COLO829 (cell line): ENCODE measurements at places on chromosomes 6 and 20.

GRCh38 chr6:31210123-31210522, 39.6 kb upstream of the POU5F1 start:
- DNase-seq: no peak

GRCh38 chr6:2857580-2858337, 16.1 kb upstream of the SERPINB1 start:
- peak; percentile 50 for DNase-seq

DNA sequence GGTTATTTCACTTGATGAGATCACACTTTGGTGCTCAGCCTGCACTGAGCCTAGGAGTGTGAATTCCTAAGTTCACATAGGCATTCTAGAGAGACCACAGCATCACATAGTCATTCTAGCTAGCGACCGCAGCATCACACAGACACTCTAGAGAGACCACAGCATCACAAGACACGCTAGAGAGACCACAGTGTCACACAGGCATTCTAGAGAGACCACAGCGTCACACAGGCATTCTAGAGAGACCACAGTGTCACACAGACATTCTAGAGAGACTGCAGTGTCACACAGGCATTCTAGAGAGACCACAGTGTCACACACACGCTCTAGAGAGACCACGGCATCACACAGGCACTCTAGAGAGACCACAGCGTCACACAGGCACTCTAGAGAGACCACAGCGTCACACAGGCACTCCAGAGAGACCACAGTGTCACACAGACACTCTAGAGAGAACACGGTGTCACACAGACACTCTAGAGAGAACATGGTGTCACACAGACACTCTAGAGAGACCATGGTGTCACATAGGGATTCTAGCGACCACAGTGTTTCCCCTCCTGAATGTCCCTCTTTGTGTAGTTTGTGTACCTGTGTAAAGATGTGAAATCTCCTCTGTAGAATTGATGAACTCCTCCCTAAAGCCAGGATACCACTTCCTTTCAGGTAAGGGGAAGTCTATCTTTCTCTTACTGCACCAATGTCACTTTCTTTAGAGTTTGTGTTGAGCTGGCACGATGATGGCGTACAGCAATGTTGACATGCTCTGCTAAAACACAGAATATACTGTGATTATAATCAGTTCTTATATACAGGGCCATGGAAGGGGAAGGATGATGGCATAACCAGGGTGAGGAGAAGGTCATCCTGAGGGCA, 169.4 kb downstream of the ZDHHC14 start:
- no peak for DNase-seq

DNA sequence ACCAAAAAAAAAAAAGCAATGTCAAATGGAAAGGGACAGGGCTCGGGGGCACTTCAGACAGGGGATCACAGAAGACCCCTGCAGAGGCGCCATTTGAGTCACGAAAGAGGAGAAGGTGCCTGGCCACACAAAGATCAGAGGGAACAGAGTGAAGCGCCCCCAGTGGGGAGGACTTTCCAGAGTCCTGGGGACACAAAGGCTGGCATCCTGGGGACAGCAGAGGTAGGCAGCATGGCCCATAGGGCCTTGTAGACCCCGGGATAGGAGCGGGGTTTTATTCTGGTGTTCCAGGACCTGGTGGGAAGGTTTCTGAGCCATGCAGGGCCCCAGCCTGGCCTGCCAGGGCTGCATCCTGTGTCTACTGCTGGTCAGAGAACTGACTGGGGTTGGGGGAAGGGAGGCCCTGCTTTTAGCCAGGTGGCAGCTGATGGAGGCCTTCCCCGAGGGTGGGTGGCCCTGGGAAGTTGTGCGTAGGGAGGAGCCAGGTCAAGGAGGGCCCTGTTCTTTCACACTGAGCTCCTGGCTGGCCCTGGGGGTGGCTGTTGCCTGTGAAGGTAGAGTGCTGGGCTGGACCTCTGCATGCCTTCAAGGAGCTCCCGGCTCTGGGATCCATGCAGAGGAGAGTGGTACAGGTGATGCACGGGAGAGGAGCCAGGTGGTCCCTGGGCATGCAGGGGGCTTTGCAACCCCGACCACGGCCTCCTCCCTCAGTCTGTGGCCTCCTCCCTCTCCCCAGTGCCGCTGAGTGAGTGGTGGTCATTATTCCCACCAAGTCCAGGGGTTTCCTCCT, 117.9 kb downstream of the CDH4 start:
- no peak for DNase-seq

GRCh38 chr6:15077006-15077405, 168.9 kb upstream of the JARID2 start:
- DNase-seq: no peak

DNA sequence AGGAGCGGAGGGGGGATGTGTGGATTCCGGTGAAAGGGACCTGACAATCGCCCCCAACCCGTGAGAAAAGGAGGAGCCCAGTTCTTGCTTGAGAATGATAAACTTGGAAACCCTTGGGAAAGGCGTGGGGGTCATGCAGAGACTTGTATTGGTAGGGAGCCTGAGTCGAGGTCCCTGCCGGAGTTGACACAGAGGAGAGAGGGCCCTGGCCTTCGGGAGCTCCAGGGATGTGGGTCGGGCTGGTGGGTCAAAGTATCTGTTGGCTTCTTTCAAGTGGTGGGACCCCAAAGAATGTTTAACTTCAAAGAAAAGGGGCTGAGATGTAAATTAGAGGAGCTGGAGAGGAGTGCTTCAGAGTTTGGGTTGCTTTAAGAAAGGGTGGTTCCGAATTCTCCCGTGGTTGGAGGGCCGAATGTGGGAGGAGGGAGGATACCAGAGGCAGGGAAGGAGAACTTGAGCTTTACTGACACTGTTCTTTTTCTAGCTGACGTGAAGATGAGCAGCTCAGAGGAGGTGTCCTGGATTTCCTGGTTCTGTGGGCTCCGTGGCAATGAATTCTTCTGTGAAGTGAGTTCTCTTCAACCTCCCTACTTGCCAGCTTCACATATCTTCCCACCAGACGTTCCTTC, 571 bp downstream of the CSNK2B start:
- no peak for DNase-seq

DNA sequence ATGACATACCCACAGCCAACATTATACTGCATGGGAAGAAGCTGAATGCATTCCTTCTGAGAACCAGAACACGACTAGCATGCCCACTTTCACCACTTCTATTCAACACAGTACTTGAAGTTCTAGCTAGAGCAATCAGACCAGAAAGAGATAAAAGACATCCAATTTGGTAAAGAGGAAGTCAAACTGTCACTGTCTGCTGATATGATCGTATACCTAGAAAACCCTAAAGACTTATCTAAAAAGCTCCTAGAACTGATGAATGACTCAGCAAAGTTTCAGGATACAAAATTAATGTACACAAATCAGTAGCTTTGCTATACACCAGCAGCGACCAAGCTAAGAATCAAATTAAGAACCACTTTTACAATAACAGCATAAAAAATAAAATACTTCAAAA, 60.5 kb downstream of the EYS start:
- DNase-seq: no peak

DNA sequence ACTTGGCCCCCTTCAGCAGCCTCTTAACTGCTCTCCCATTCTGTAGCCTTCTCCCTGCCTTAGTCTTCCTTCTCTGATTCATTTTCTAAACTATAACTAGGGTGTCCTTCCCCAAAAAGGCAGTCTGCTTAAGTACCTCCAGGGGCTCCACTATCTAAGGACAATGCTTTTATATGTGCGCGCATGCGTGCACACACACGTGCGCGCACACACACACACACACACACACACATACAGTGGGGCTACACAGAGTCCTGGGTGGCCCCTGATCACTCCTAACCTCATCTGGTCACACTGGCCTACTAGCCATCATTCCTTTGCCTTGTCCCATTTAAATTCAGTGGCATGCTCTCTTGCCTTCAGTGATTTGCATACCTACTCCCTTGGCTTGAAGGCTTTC, 654.3 kb upstream of the CHD6 start:
- DNase-seq: no peak

DNA sequence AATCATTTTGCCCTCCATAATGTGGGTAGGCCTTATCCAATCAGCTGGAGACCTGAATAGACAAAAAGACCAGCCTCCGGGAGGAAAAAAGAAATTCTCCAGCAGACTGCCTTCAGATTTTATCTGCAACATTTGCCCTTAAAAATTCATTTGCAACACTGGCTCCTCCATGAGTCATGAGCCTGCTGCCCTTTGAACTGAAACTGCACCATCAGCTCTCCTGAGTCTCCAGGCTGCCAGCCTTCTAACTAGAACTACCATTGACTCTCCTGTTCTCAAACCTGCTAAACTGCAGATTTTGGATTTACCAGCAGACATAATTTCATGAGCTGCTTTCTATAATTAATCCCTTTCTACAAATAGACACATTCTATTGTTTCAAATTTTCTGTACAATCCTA, 223.9 kb upstream of the THEMIS start:
- DNase-seq: no peak

GRCh38 chr20:53944796-53945195, 125.6 kb downstream of the BCAS1 start:
- DNase-seq: no peak

DNA sequence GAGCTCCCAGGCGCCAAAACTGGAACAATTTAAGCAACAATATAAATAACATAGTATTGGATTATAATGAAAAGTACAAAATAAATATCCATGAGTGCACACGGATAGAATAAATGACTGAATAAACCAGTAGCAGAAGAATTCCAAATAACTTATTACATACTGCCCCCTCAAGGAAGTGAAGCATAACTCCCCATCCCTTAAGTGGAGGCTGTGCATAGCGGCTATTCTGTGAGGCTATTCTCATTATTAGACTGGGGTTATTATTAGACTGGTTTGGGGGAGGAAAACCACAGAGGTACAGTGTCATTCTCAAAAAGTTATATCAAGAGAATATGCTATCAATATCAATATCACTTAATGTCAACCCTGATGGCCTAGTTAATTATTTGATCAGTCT, 94.4 kb upstream of the SIRPA start:
- DNase-seq: no peak

- DNase-seq: peak; percentile 4
Observed at GRCh38 chr6:168280020-168280898, 39.3 kb downstream of the DACT2 start.

GRCh38 chr6:10555625-10556309, 34.6 kb downstream of the GCNT2 start:
- peak; percentile 68 for DNase-seq

DNA sequence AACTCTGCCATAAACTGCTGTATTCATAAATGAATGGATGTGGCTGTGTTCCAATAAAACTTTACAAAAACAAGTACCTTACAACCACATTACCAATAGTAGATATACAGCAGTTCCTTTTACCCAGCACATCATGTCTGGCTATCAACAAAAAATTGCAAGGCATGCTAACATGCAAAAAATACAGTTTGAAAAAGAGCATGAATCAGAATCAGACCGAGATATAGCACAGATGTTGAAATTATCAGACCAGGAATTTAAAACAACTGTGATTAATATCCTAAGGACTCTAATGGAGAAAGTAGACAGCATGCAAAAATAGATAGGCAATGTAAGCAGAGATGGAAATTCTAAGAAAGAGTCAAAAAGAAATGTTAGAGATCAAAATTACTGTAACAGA, 8.4 kb upstream of the NUS1 start:
- no peak for DNase-seq

DNA sequence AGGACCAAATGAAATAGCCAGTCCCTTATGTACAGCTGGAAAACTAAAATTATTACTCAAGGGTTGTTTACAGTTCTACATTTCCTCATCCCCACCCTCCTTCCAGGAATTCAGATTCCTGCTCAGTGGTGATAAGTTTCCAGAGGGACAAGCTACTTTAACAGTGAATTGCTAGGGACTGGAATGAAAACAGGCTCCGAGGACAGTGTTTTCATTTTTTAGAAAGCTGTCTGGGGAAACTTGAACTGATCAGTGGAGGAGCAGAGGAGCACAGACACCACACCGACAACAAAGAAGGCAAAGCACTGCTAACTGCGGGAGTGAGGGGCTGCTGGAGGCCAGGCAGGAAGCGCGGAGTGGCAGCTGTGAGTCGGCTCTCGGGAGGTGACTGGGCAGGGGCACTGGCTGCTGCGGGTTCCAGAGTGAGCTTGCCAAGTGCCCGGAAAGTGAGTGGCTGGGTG, 322.2 kb downstream of the ESR1 start:
- no peak for DNase-seq

- DNase-seq: peak; percentile 53
Observed at GRCh38 chr6:4805553-4806336, 29.5 kb downstream of the CDYL start.

DNA sequence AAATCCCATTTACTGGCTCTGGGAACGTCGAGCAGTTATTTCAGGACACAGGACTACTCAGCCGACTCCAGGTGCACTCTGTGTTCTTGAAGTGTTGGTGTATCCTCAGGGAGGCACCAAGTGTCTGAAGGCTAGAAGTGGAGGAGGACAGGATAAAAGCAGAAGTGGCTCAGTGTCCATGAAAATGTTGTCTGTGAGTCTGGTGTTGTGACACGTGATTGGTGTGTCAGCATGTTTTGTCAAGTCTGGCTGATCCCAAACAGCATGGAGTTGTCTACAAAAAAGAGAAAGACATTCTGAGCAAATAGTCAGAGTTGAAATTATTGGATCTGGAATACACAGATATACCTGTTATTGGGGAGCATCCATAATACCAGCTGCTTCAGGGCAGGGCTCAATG, 30.3 kb downstream of the SCGN start:
- DNase-seq: no peak

DNA sequence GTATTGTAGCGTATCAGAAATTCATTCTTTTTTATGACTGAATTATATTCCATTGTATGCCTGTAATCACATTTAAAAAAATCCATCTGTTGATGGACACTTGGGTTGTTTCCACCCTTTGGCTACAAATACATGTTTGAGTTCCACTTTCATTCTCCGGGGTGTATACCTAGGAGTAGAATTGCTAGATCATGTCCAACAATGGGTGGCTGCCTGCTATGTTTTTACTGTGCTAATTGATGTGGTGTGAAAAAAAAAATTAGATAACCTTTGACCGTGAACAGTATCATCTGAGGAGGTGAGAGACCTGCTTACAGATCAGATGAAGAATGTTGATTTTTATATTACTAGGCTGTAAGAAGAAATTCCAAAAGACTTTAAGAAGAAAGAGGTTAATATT, 37.1 kb downstream of the TOP1 start:
- DNase-seq: no peak

GRCh38 chr6:163530406-163530805, 115.9 kb downstream of the QKI start:
- no peak for DNase-seq

DNA sequence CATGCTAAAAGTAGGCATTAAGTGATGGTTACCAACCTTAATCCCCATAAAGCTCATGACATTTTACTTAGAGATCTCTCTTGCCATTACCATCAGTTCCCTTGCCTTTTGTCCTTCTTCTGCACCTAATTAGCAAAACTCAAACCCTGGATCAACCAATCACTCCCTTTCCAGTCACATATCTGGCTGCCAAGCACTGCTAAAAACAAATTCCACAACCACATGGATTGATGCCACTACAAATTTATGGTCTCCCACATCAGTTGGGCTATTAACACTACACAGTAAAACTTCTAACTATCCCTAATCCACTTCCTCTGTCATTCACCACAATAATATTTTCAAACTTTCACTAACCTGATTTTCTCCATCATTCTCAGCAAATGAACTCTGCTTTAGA, 54.3 kb upstream of the RNF146 start:
- DNase-seq: no peak

- DNase-seq: no peak
Observed at GRCh38 chr6:40990301-40990700, 48.7 kb downstream of the UNC5CL start.

- DNase-seq: no peak
Observed at GRCh38 chr6:135322427-135323201, 141.5 kb downstream of the MYB start.
